Stimulated activated CD8-positive, alpha-beta memory T cell treated with anti-CD3 and anti-CD28 coated beads, Interleukin-15, amount 100 ng/mL, for 4 hours (primary cell): ENCODE measurements at places on chromosomes 16 and 17.
A peak's percentile ranks its signal among the peaks of the same experiment; 100 is the strongest.

DNA sequence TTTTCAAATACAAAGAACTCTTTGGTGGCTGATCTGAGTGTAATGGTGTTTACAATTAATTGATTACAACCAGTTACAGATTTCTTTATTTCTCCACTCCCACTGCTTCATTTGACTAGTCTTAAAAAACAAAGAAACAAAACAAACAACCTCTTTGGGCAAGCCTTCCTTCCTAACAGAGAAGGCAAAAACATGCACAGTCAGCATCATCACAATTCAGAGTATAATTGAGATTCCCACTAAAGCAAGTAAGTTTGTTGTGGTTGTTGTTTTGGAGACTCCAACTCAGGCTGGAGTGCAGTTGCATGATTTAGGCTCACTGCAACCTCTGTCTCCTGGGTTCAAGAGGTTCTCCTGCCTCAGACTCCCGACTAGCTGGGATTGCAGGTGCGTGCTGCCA, 40.4 kb downstream of the GDPD1 start:
- DNase-seq = no peak

DNA sequence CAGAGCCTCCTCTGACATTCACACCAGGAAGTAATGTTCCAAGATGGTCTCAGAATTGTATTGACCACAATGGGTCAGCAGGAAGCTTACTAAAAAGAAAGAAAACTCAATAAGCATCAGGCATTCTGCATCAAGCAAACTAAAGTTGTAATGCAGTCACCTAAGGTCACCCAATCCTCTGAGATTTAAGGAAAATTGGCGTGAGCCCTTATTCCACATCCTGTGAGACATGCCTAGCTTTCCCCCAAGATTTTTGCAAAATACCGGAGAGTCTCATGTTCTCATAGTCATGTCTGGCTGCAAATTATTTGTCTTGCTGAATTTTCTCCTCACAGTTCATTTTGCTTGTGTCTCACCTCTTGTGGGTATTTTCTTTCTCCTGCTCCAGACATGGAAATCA, 417.1 kb upstream of the SOX9 start:
- no peak for DNase-seq

DNA sequence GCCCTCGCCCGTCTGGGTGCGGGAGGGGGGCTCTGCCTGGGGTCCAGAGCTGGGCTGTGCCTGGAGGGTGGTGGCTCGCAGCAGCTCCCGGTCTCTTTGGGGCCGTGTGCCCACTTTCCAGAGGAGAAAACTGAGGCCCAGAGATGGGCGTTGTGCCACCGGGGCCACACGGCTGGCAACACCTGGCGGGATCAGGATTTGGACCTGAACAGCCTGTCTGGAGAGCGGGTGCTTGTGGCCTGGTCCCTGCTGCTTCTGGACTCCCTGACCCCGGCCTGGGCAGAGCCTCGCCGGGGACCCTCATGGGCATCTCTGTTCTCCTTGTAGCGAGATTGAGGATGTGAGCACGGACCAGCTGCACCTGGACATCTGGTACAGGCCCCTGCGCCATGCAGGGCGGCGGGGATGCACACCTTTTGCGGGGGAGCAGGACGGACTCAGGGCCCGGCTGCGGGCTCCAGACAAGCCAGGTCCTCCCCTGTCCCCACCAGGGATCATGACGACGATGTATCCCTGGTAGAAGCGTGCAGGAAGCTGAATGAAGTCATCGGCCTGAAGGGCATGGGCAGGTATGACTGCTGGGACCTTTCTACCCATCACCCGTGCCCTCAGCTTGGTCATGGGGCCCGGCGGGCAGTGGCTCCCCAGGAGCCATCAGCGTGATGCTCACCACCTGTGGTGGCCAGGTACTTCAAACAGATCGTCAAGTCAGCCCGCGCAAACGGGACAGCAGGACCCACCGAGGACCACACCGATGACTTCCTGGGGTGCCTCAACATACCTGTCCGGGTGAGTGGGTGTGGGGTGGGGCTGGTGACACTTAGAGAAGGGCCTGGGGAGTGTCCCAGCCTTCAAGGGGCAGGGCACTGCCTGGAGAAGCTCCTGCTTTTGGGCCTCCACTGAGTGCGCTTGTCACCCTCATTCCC, 8.3 kb downstream of the BAIAP3 start:
- DNase-seq = no peak

GRCh38 chr17:2416010-2416734, 15.3 kb upstream of the MNT start:
- peak; percentile 76 for DNase-seq

GRCh38 chr17:2093349-2093748, 38.4 kb downstream of the HIC1 start:
- DNase-seq = no peak

DNA sequence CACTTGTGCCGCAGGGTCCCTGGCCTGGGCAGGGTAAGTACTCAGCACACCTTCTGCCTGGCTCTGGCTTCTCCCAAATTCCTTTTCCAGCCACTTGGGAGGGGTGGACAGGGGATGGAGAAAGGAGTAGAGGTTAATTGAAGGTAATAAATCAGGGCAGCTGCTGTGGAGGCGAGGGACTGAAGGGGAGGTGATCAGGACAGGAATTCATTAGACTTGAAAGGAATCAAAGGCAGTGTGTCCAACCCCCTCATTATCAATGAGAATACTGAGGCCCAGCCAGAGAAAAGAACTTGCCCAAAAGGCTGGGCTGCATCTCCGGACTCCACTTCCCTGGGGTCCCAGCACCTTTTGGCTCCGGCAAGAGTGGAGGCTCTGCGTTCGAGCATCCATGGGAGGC, 2.4 kb downstream of the SOST start:
- no peak for DNase-seq

DNA sequence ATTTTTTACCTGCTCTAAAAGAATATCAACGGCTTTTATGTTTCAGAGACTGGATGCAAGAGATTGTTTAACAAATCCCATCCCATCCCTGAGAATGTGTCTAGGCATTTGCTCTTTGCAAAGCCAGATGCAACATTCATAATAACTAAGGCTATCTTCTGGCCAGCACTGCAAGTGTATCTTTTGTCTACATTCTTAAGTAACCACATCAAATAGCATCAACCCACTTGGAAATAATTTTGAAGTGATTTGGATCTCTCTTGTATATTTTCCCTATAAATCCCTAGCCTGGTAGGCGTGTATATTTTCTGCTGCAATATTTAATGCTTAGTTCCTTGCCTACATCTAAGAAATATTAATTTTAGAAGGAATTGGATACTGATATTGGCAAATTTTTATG, 64.3 kb downstream of the PIGL start:
- DNase-seq = no peak

DNA sequence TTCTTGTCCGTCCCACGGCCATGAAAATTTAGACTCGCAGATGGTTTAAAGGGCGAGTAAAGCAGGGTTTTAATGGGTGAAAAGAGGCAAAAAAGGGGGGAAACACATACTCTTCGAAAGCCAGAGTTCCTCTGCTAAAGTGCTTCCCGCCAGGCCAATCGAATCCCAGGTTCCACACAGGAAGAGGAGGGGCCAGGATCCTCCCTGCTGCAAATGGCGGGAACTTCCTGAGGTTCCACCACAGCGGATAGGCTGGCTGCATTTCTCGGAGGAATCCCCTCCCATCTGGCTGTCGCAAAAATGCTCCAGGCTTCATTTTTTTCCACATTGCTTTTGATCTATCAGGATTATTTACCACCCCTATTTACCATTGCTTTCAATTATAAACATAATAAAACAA, 670.1 kb upstream of the CA10 start:
- no peak for DNase-seq

DNA sequence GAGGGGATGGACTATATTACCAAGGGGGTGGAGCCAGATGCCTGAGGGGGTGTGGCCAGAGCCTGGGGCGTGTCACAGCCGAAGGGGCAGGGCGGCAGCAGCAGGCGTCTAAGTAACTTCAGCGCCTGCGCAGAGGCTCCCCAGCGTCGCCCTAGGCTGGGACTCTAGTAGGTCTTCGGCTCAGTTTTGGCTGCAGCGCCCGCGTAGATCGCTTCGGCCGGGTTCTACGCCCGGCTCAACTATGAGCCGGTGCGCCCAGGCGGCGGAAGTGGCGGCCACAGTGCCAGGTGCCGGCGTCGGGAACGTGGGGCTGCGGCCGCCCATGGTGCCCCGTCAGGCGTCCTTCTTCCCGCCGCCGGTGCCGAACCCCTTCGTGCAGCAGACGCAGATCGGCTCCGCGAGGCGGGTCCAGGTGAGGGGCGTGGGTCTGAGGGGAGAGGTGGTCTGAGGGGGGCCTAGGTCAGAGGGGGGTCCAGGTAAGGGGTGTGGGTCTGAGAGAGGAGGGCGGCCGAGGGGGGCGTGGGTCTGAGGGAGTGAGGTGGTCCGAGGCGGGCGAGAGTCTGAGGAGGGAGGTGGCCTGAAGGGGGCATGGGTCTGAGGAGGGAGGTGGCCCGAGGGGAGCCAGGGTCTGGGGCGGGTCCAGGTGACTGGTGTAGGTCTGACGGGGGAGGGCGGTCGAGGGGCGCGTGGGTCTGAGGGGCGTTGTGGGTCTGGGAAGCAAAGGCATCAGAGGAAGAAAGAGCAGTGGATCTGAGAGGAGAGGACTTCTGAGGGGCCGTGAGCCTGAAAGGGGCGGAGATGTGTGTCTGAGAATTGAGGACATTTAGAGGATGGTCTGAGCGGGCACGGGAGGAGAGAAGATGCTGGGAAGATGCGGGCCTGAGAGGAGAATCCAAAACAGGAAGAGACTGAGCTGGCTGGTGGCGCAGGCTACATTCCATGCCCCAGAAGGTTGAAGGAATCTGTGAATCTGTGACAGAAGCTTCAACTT, at the start of gene LPCAT2:
TSS of gene LPCAT2 (plus strand) at position 132 of the 991 bp plus-strand sequence. CDS start at position 242, 110 bp downstream.
- no peak for DNase-seq

- no peak for DNase-seq
Measured at GRCh38 chr17:35991075-35991474, 4.5 kb upstream of the CCL14 start.

GRCh38 chr17:21542991-21543390, 149.3 kb upstream of the KCNJ18 start:
- DNase-seq = no peak

DNA sequence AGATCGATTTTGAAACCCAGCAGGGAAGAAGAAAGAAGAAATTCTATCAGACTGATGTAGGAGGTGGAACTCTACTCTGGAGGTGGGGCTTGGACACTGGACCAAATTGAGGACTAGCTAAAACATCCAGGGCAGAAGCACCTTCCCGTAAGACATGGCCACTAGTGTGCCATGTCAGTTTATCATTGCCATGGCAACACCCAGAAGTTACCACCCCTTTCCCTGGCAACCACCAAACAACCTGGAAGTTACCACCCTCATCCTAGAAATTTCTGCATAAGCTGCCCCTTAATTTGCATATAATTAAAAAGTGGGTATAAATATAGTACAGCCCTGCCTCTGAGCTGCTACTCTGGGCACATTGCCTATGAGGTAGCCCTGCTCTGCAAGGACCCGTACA, 66.7 kb downstream of the NACA2 start:
- DNase-seq = no peak

DNA sequence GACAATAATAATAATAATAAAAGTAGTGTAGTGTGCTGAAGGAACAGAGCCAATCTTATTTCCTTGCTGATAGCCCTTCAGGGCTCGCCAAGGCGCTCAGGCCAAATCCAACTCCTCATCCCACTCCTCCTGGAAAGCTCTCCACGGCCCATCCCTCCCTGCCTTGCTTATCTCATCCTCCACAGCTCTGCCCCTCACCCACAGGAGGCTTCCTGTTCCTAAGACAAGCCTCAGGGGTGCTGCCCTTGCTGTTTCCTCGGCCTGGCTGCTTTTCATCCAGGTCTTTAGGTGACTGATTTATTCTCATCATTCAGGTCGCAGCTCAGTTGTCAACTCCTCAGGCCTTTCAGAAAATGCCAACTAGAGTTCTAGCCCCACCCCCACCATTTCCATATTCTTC, 11.2 kb downstream of the GTF3C1 start:
- DNase-seq = no peak

- DNase-seq = no peak
Measured at GRCh38 chr16:19898924-19899604, 14.4 kb upstream of the GPRC5B start.

DNA sequence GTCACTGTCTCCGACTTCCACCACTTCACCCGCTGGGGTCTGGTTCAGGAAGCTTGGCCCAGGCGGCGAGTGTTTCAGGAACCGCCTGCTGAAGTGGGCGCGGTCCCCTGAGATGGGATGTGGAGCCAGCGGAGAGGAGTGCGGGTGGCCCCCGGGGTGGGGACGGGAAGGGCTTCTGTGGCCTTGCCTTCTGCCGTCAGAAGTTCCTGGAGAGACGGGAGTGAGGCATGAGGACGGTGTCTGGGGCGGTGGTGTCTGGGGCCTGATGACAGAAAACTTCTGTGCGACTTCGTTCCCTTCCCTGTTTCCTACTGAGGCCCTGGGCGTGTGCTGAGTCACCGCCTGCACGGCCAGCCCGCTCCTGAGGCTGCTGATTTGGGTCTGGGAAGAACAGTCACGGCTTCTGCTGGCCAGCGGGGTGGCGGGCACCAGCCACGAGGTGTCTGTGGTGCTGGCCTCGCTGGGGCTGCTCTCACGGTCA, 12.3 kb upstream of the NLRC3 start:
- DNase-seq = no peak

GRCh38 chr17:17661834-17662385, 19.3 kb upstream of the RAI1 start:
- no peak for DNase-seq

- no peak for DNase-seq
Measured at GRCh38 chr17:40945414-40945813, 8.0 kb upstream of the KRT23 start.

DNA sequence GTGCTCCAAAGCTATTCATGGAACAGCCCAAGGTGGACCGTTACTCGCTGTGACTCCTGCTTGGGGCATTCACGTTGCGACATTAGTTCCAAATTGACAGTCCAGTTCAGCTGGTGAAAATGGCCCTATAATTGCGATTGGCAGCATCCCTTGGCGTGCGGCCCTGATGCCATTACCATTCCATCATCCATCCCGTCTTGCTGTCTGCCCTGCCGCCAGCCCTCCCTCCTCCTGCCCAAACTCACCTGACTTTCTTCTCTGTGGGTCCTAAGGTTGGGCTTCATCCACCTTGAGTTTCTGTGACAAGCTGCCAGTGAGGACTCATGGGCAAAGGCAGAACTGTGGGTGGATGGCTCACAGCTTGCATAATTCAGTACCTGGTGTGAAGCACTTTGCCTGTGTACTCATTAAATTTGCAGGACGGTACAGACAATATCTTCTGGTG, 104.6 kb downstream of the RPTOR start:
- DNase-seq = no peak

GRCh38 chr17:60089096-60089806, 10.5 kb upstream of the HEATR6 start:
- no peak for DNase-seq

GRCh38 chr17:38882870-38883269, 13.0 kb downstream of the LASP1 start:
- no peak for DNase-seq

DNA sequence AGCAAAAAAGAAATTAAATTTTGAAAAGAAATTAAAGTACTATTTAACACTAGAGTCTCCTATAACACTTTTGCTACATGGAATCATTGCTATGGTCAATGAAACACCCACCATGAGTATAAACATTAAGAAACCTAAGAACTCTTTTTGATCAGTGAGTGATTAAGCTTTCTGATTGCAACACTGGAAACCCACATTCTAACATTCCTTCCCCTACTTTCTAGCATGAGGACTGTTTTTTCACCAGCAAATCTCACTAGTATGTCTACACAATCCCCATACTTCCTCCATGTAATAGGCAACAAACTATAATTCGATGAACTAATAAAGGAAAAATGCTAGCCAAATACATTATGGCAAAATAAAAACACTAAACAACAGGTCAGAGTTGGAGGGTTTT, 54.7 kb downstream of the SKAP1 start:
- no peak for DNase-seq
